ENCODE measurements at places on chromosomes 12 and 14. TPM values are rescaled to one million over a fixed set of nuclear protein-coding genes. Genes with fewer than 3 reads are reported as not detected.
A peak's percentile ranks its signal among the peaks of the same experiment; 100 is the strongest.

Gene POLR3B
- total RNA-seq = 16.2 TPM

Gene PRB2
- total RNA-seq = not detected

DNA sequence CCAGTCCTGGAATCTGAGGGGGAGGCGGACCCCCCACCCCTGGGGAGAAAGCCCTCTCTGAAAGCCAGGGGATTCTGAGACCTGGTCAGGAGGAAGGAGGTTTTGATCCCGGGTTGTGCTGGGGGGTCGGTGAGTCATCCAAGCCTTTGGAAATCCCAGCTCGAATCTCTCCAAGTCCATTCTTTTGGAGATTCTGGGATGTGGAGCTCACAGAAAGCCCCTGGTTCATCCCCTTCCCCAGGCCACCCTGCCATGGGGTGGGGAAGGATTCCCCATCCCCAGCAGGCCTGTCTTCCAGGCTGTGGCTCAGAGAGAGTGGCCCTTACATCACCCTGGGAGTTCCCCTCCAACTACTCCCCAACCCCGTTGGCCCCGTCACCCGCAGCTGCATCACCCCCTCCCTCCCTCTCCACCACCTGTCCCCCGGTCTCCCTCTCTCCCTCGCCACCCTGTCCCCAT is 14.3 kb downstream of the EXOC3L4 start:
- DNase-seq = no peak
- peaks cover 7% of the 10 kb centered on the region for H3K27me3 ChIP-seq
- H3K4me1 ChIP-seq = peaks cover 48% of the 10 kb centered on the region
- H3K36me3 ChIP-seq = no peaks in the 10 kb centered on the region
- peak overlapping the region; percentile 18 for H3K27ac ChIP-seq
- no peak overlapping the region for H3K4me3 ChIP-seq

Gene MUCL1
- total RNA-seq = not detected

DNA sequence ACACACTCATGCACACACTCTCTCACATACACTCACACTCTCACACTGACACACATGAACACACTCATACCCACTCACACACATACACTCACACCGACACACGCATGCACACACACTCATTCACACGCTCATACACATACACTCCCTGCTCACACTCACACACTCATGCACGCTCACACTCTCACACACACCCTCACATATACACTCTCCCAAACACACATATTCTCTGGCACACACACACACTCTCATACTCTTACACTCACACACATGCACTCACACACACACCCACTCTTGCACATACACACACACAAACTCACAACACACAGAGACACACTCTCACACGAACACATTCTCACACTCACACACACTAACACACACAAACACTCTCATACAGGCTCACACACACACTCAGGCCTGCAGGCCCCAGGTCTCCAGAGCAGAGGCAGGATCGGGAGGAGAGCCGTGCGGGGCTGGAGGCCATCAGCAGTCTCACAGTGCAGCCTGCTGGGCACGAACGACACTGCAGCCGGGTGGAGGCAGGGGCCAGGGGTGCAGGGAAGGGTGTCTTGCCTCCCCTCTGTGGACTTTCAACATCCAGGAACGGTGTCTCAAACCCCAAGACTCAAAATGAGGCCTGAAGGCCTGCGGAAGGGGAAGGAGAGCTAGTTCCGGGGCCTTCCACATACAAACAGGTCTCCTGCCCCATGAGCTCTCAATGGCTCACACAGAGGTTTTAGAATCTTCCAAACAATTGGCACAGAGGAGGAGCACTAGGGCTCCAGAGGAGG is 148.7 kb downstream of the ANO2 start:
- no peak for DNase-seq
- H3K36me3 ChIP-seq = no peaks in the 10 kb centered on the region
- peaks cover 58% of the 10 kb centered on the region for H3K27me3 ChIP-seq
- no peaks in the 10 kb centered on the region for H3K4me1 ChIP-seq
- no peak overlapping the region for H3K27ac ChIP-seq

Measured in esophagus squamous epithelium (tissue), 5 donors.